ENCODE measurements at places on chromosomes 6 and 20.

DNA sequence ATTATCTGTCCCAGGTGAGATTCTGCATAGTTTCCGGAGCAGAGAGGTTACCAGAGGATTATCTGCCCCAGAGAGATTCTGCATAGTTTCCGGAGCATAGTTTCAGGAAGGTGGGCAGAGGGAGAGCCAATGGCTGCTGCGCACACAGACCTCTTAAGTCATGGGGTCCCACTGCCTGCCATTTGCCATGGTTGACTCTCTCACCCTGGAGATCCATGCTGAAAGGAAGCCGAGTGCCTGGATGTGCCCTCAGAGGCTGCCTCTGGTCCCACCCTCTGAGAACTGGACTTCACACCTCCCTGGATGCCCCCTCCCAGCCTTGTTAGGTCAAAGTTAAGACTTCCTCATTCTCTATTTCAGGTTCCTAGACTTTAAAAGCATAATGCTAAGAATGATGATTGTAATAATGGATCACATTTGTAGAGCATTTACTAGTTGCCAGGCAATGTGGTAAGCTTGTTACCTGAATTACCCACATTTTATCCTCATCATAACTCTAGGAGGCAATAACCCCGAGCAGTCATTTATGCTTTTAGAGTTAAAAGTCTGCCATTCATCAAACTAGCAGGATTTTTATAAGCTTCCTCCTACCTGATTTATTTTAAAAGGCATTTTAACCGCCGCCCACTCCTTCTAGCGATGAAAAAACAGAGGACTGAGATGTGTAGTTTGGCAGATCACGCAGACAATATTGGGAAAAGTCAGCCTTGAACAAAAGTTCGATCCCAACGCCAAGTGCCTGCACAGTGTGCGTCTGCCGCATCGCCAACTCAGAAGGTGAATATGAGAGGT is 11.9 kb downstream of the SERPINB9 start:
- no peak for DNase-seq

GRCh38 chr20:41671143-41671542 is 53.0 kb upstream of the CHD6 start:
- DNase-seq, result no peak

GRCh38 chr6:84867521-84867920 is 103.1 kb upstream of the TBX18 start:
- no peak for DNase-seq

- no peak for DNase-seq
Observed at GRCh38 chr6:71351190-71351589, 62.6 kb downstream of the OGFRL1 start.

GRCh38 chr6:146805546-146806325 is 207.0 kb downstream of the ADGB start:
- DNase-seq, result no peak

DNA sequence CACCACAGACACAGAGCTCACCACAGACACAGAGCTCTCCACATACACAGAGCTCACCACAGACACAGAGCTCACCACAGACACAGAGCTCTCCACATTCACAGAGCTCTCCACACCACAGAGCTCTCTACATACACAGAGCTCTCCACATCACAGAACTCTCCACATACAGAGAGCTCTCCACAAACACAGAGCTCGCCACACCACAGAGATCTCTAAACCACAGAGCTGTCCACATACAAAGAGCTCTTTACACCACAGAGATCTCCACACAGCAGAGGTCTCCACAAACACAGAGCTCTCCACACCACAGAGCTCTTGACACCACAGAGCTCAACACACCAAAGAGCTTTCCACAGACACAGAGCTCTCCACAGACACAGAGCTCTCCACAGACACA is 55.8 kb downstream of the ERMARD start:
- no peak for DNase-seq

DNA sequence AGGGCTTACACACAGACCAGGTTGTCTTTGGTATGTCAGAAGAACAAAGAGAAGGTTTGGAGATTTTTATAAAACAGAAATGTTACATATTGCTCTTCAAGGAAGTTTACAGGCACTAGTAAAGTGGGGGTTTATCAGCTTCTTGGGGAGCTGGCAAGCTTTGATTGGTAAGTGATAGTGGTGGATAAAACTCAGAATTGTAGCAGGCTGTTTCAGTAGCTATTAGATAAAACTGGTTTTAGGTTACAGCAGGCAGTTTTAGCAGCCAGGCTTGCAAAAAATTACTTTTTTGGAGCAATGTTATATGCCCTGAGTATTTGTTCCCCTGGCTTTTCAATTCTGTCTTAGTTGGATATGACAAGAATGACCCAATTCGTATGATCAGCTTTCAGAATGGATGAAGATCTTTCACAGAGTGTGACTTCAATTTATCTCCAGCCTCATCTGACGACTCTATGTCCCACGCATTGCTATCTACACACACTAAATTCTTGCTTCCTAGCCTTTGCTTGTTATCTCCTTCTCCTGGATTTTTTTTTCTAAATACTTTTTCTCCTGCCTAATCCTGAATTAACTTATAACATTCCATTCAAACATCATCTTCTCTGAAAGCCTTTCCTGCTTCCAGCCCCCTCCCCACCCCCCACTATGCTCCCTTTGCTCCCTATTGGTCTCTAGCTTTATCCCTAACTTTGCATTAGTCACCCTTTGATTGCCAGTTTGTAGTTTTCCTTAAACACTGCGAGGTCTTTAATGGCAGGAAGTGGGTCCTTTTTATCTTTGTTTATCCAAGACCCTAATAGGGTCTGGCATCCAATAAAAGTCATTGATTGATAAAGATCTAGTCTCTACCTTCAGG is 1.0 kb upstream of the TOMM34 start:
- no peak for DNase-seq

DNA sequence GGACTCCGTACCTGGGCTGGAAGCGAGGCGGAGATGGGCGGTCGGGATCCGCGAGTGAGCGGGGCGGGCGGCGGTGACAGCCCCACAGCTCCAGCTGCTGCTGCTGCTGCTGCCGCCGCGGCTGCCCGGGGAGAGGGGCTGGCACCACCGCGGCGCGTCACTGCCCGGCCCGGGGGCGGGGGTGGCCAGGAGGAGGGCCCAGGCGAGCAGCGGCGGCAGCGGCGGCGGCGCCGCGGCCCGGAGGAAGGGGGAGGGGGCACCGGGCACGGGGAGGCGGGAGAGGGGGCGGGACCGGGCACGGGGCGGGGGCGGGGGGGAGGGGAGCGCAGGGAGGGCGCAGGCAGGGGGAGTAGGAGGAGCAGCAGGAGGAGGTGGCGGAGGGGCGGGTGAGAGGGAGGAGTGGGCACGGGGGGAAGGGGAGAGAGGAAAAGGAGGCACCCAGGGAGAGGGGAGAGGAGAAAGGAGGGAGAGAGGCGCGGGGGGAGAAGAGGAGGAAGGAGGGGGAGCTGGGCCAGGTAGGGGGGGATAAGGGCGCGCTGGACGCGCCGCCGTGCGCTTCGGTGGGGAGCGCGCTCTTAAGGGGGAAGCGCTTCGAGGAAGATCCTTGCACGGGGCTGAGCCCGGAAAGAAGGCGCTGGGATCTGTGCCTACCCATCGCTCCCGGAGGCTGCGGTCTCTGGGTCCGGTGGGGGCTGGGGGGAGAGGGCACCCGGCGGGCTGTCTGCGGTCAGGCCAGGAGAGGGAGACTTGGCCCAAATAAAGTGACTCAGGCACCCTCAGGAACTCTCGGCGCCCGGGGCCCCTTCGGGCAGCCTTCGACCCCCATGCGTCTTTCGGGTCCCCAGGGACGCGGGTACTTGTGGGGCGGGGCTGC is 101.5 kb downstream of the NOL4L start:
- peak; percentile 90 for DNase-seq

DNA sequence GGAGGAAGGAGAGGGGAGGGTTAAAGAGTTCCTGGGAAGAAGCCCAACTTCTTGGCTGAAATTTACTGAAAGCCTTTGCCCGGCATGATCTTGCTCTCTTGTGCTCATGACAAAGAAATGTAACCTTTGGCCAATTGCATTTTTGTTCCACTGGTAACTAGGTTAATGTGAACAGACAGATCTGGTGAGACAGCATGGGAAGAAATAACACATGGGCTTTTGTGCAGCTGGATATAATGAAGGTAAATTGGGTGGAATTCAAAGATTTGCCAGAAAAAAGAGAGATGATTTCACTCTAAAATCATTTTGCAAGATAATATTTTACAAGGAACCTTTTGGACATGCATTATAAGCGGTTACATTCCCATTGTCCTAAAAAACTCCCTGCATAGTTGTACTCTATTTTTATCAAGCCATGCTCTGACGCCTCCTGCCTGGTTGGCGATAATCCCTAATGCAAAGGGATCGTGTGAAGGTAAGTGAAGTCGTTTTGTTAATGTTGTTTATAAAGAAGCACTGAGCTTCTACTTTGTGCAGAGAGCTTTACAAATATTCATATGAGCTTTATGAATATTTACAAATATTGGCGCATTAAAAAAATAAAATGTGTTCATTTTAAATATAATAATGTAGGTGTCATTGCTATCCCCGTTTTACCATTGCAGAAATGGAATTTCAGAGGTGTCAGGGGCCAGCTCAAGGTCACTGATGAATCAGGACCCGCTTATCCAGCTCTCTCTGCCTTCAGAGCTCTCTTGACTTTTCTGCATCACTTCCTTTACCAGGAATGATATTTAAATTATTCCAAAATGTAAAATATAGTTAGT is 161.3 kb upstream of the AGPAT4 start:
- no peak for DNase-seq

GRCh38 chr6:17150096-17150495 is 48.2 kb downstream of the STMND1 start:
- DNase-seq, result no peak

DNA sequence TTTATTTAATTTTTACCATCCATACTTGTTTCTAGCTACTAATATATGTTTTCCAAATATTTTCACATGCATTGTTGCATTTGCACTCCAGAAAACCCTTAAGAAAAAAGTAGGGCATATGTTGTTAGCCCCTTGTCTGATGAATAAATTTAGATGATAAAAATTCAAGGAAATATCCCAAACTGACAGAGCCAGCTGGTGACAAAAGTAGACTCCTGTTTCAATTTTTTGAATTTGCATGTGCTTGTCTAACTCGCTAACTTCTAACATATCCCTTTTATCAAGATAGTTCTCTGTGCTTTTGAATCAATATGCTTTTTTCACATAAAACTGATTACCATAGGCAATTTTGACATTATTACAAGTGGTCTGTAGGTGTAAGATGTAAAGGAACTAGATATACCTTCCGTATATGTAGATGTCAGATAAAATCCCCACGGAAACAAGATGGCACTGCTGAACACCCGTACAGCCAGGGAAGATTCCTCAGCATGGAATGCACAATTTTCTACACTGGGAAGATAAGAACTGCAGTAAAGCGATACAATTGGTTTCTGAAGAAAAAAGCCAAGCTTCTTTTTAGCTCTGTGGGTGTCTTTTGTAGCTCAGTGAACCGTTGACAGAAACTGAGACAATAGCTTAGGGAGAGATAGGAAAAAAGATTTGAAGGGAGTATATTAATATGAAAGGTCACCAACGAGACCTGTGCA is 437.6 kb upstream of the RNF217 start:
- no peak for DNase-seq

DNA sequence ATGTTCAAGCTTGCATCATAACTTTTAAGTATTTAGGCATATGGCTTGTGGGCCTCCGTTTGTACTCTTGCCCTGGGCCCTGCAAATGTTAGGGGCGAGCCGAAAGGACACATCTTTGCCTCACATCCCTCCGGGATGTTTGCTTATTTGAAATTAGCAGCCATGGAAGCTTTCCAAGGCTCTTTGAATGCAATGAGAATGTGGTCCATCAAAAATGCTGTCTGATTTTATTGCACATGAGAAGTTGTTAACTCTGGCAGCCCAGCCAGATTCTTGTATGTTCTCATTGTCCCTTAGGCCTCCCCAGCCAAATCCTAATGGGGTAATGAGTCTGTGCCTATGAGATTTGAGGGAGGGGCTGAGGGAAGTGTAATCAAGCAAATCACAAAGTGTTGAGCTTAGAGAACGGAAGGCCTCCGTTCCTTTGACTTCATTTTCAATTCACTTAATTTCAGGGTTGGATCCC is 261.2 kb upstream of the MARCKS start:
- DNase-seq, result no peak

GRCh38 chr20:50029697-50030461 is 47.1 kb downstream of the SNAI1 start:
- no peak for DNase-seq

GRCh38 chr6:41638002-41638934 is at the start of gene MDFI:
Gene MDFI, plus strand, starts transcription at chr6:41638468. Its CDS starts 282 bp downstream, at chr6:41638750.
- DNase-seq, result peak; percentile 64

DNA sequence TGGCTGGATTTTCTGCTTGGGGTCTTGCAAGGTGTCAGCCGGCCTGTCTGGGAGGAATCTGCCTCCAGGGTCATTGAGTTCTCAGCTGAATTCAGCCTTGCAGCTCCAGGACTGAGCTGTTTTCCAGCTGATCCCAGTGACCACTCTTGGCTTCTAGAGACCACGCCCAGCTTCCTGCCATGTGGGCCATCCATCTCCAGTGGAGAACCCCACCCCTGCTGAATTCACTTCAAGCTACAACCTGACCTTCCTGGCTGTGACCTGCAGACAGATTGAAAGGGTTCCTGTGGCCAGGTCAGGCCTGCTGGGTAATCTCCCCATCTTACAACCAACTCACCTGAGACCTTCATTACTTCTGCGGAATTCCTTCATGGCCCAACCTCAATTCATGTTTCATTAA is 26.5 kb upstream of the SYNDIG1 start:
- DNase-seq, result no peak

GRCh38 chr20:237489-237888 is 10.4 kb downstream of the DEFB129 start:
- DNase-seq, result no peak

DNA sequence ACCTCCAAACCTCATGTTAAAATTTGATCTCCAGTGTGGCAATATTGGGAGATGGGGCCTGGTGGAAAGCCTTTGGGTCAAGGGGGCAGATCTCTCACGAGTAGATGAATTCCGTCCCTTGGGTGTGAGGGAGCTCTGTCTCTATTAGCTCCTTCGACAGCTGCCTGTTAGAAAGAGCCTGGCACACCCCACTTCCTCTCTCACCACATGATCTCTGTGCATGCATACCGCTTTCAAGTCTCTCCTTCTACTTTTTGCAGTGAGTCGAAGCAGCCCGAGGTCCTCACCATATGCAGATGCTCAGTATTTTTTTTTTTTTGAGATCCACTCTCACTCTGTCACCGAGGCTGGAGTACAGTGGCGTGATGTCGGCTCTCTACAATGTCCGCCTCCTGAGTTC is 176.9 kb downstream of the SYNDIG1 start:
- no peak for DNase-seq

DNA sequence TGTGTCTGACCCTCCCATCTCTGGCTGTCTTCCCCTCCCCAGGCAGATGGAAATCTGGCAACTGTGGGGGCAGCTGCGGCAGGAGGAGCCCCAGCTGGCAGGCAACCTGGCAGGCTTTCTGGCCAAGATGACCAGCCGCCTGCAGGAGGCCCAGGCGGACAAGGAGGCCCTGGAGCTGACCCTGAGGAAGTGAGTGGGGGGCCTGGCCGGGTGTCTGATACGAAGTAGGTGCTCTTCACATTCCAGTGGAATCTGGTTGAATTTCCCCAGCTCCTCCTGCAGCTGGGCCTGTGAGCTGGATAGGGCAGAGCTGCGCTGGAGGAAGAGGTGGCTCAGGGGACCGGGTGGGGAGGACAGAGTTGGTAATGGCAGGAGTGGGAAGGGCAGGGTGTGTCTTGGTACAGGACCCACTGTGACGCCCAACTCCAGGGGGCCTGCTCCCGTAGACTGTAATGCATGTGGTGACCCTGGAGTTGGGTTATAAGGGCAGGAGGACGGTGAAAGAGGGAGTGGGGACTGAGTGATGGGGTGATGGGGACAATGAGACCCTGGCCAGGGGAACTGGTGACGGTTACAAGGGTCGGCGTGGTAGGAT is 19.7 kb downstream of the RAB44 start:
- DNase-seq, result no peak

- no peak for DNase-seq
Observed at GRCh38 chr6:48916607-48917006, 546.4 kb downstream of the MMUT start.

- DNase-seq, result no peak
Observed at GRCh38 chr6:12482386-12483375, 192.5 kb downstream of the EDN1 start.

All from endothelial cell (in vitro differentiated cells).